MCF 10A (cell line): ENCODE measurements at places on chromosomes 1 and 21. TPM values are rescaled to one million over a fixed set of nuclear protein-coding genes. Genes with fewer than 3 reads are reported as not detected.

- DNase-seq, result no peak
Observed at GRCh38 chr1:41673806-41674205, 189.3 kb upstream of the EDN2 start.

DNA sequence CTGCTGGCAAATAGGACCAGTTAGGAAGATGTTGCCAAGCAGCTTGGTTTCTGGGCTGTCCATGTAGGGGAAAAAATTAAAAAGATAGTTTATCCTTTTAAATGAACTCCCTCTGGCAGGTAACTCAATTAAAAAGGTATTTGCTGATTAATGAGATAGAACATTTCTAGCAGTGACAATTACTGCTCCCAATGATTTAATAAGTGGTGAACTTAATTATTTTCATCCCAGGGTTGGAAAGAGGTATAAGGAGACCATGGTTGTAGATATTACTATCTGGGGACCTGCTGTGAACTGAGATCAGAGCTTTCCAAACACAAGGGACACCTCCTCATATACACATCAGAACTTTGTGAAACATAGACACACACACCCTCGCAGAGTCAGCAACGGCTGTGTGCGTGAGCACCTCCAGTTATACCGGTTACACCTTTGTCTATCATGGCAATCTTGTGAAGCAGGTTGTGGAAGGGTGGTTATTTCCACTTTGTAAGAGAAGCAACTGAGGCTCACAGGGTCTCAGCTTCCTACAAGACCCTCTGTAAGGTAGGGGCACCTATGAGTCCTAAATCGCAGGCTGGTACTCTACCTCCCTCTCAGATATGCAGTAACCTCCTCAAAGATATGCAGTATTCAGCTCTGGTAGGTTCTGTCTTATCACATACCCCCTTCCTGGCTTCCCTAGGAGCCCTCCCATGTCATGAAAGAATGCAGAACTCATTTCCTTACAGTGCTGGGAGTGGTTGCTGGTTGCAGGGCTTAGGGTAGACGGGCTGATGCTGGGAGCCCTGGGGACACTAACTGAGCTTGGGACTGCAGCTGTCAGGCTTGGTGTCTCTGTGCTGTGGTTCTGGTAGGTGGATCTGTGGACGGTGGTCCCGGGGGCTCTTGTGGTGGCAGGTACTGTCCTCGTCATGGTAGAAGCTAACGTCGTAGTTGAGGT is 18.5 kb upstream of the MAGOH start:
- DNase-seq, result no peak

DNA sequence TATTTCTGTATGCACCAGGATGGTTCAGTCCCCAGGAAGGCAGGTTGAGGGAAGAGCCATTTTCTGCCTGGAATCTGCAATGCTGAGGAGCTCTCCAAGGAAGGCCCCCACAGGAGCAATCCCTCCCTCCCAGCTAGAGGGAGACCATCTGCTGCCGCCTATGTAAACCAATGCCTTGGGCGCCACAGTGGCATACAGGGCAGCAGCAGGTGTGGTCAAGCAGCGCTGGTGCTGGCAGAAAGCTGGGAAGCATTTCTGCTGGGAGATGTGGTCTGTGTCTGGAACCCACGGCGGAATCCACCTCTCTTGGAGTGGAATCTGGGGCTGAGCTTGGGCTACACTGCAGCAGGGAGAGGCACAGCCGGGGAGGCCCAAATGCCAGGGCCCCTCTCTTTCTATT is 283.3 kb downstream of the RRAGC start:
- no peak for DNase-seq

GRCh38 chr1:224874775-224875174 is 54.7 kb upstream of the DNAH14 start:
- no peak for DNase-seq

Gene MIXL1
- not detected in 2 replicates for total RNA-seq

Gene AXDND1
- 1.1 and 1.7 TPM in 2 replicates for total RNA-seq

Gene AMY1A
- not detected in 2 replicates for total RNA-seq
